ENCODE measurements at places on chromosomes 7 and 10.

- no peak for DNase-seq
Observed at GRCh38 chr10:7767209-7767608, 20.6 kb downstream of the KIN start.

DNA sequence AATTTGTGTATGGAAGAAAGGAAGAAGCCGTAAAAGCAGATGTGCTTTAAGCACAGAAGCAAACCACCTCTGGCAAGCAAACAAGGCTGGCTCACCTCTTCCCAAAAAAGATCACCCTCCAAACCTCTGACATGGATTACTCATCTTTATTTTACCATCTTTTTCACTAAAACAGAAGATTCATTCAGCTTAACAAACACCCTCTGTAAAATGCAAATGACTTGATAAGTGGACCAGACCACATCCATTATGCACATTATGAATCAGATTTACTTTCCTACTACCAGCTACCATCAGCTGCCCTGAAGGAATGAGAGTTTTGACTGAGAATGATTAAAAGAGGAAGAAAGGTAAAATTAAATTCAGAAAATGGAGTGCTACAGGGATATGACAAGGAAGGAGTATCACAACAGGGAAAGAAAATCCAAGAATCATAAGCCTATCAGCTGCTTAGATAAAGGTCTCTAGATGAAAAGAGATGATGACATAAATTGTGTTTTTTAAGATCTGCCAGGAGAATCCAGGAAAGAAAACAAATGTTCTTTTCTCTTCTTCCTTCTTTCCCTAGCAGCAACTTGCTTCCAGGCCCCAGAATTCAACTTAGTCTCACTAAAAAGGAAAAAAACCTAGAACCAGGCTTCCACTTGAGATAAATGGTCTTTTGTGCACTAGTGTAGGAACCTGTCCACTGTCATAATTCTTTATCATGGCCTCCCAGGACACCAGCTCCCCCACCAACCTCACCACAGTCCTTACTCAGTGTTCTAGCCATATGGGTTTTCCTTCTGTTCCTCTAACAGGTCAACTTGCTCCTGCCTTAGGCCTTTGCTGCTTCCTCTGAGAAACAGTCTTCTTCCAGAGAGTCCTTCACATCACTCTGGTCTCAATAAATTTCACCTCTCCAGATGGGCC is 47.4 kb downstream of the JAZF1 start:
- DNase-seq, result no peak

DNA sequence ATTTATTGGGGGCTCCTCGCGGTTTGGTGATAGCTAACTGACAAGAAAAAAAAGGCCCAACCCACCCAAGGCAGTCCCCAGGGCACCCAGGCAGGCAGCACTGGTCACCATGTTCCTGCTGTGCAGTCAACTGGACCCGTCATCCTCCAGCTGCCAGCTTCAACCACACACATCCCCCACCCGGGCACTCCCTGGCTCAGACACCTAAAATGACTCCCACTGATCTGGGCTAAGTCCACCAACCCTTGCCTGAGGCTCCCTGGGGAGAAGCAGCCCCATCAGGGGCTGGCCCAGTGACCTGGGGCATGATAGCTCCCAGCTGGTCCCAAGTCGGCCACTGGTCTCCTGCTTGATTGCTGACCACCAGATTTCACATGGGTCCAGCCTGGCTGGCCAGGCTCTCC is 161.8 kb downstream of the NRF1 start:
- DNase-seq, result no peak

- peak; percentile 18 for DNase-seq
Observed at GRCh38 chr7:151520419-151521261, 945 bp upstream of the RHEB start.

DNA sequence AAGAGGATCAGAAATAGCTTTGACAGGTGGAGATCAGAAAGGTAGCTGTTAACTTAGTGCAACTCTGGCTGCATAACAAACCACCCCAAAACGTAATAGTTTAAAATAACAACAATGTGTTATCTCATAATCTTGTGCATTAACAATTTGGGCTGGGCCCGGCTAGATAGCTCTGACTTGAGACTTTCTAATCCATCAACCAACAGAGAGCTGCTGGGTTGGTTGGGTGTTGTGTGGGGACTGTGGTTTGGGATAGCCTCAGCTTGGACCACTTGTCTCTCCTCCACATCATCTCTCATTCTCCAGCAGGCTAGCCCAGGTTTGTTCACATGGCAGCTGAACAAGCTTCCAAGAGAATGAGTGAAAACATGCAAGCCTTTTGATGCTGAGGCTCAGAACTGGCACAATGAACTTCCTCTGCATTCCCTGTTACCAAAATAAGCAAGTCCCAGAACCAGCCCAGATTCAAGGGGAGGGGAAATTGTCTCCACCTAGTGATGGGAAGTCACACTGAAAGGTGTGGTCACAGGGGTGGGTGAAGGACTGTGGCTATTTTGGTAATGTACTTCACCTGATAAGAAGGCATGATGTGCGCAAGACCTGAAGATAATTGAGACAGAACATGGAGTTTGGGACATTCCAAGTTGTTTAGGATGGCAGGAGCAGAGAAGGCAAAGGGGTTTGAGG is 20.4 kb upstream of the ASAH2 start:
- no peak for DNase-seq

GRCh38 chr7:156747718-156748117 is 107.1 kb downstream of the RNF32 start:
- no peak for DNase-seq

DNA sequence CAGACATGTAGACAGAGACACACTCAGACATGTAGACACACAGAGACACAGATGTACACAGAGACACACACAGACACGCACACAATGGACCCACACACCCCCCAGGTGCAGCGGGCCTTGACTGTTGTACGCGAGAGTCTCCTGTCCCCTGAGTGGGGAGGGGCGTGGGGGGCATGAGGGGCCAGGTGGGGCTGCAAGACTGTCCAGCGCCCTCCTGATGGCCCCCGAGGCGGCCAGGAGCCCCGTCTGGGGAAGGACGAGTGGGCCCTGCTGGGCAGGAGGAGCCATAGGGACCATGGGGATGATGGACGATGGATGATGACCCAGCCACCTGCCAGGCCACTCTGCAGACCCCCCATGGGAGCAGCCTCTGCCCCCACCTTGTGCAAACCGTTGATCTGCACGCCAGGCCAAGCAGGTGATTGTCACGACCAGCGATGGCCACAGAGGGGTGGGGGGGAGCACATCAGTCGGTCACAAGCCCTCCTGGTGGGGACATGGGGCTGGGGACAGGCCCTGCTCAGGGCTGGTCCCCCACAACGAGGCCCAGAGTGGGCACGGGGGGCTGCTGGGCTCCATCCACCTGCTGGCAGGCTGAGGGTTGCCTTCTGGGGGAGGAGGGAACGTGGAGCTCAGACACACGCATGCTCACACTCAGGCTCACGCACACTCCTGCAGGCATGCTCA is 11.6 kb downstream of the VENTX start:
- no peak for DNase-seq
